ENCODE measurements at places on chromosomes 16 and 17.

- no peak for DNase-seq
Observed at GRCh38 chr17:74394977-74395376, 27.7 kb downstream of the GPR142 start.

DNA sequence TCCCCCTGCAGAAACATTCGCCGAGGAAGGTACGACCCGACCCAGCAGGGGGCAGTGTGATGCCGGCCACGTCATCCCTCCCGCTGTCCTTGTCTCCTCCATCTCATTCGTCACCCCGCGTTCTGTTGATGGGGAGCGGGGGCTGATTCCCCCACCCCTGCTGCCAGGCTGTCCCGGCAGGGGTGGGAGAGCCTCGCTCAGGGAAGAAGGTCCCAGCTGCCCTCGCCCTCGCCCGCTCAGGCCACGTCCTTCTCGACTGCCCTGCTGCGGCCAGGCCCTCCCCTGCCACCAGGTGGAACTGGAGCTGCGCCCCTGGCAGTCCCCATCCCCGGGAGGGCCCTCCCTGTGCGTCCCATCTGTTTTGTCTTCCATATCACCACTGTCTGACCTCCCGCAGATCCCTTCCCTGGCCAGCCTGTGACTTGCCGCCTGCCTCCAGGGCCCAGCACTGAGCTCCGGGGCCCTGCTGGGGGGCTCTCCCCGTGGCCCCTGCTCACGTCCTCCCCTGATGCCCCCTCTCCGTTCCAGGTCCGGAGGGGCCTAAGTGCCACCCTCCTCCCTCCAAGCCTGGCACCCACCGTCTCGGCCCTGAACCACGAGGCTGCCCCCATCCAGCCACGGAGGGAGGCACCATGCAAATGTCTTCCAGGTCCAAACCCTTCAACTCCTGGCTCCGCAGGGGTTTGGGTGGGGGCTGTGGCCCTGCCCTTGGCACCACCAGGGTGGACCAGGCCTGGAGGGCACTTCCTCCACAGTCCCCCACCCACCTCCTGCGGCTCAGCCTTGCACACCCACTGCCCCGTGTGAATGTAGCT, 20.6 kb downstream of the ADAM11 start:
- DNase-seq: peak; percentile 85

DNA sequence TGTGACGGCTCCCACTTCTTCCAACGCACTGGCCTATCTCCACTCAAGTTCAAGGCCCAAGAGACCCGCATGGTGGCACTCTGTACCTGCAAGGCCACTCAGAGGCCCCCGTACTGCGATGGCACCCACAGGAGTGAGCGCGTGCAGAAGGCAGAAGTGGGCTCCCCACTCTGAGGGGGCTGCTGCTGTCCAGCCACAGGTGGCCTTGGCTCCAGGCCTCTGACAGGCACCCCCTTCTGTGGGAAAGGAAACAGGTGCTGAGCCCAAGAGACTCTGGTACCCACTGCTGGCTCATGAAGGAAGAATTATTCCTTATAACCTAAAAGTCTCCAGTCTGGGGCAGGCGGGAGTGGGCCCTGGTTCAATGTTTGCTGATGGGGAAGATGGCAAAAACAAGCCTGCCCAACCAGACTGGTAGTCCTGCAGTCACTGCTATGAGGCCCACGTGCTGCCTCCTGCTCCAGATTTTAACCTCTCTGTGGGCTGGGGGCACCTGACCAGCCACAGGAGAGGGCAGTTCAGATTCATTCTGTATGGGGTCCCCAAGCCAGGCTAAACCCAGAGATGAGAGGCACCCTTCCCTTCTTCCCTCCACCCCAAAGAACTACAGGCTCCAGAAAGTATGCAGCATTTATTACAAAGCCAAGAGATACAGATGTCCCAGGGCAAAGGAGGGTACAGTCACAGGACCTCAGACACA, 3.3 kb downstream of the CISD3 start:
- no peak for DNase-seq

DNA sequence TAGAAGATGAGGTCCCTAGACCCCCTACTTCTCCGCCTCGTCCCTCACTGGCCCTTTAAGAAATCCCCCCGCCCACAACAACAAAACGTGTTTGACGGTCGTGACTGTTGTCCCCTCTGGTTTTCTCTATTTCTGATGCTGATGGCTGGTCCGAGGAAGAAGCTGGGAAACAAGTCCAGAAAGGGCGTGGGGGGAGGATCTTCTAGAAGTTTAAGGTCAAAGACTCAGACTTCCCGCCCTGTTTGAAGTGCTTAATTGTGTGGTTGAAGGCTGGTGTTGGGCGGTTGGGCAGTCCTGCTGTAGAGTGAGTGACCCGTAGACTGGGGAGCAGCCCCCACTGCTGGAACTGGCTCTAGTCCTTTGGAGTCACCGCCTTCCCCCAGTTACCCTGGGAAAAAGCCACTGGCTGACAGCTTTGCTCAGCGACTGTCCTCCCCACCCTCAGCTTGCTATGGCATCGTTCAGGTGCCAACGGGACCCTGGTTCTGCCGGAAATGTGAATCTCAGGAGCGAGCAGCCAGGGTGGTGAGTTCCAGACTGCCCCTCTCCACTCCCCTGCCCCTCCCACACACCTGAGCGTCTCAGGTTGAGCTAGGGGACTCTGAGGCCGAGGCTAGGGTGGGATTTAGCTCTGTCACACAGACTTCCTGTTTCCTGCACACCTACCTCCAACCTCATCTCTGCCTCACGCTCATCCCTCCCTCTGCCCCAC, 1.6 kb downstream of the MLLT6 start:
- DNase-seq: no peak

DNA sequence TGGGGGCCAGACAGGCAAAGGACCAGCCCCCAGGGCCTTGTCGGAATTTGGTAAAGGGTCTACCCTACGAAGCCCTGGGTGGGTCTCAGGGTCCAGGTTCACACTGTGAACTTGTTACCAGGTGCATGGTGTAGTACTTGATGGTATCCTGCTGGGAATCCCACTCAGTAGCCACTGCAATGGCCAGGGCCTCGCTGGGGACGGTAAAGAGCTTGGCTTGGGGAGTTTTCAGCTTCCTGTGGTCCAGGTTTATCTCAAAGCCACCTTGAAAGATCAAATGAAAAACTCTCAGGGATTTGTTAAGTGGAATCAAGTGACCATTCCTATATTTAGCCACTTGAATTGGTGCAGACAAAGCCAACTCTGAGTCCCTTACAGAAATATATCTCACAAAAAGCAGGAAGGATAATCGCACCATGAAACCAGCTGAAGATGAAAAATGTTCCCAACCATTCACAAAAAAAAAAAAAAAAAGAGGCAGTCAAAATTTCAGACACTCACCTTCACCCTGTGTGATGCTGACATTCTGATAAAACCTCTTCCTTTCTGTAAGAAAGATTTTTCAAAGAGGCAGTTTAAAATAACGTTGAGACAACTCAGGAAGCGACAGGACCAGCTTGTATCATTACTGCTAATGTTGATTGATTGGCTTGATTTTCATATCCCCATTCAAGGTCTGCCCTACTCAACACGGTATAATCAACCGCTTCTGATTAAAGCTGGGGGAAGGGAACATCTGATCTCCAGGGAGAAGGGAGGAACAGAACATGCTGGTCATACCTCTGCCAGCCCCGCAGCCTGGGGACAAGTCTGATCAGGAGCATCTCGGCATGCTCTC, 10.6 kb downstream of the ATPAF2 start:
- no peak for DNase-seq

DNA sequence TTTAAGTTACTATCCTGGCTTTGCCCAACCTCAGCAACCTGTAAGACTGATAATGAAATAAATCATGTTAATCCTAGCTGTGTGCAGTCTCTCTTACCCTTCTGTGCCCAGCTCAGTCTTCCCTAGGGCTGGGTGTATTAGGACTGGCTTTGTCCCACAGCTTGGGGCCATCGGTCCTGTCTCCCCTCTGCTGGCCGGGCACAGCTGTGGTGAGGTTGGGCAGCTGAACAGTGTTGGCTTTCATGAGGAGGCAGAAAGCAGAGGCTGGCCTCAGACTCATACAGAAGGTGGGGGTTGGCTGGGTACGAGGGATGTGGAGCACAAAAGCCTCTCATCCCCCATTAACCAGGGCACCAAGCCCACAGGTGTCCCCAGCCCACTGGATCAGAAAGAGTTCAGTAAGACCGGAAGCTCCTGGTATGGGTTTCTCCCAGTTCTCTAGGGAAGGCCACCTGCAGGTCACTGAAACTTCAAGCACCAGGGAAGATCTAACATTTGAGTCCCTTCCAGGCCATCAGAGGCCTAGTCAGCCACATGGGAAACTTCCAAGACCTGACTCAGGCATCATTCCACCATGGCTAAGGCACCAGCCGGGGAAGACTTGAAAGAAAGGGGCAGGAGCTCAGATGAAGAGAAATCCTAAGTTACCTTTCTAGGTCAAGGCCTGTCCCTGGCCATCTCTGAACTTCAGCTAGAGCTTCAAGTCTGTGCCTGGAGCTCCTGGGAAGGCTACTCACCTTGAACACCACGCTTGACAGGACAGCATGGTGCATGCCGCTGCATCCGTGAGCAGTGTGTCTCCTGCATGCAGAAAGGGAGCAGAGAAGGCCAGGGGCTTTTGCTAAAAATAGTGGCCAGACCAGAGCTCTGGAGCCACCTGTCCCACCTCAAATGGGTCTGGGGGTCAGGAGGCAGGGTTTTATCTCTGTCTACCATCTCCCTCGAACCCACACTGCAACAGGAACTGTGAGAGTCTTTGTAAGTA, 8.8 kb downstream of the CNP start:
- peak; percentile 84 for DNase-seq

- DNase-seq: no peak
Observed at GRCh38 chr17:58215685-58216084, 3.4 kb downstream of the MKS1 start.

- DNase-seq: peak; percentile 69
Observed at GRCh38 chr16:69890114-69890891, 60.8 kb upstream of the CLEC18A start.

Measured in AG08395 (cell line).